ENCODE measurements at places on chromosomes 1 and 21.

GRCh38 chr1:6116137-6116536 is 64.0 kb downstream of the CHD5 start:
- DNase-seq: no peak

DNA sequence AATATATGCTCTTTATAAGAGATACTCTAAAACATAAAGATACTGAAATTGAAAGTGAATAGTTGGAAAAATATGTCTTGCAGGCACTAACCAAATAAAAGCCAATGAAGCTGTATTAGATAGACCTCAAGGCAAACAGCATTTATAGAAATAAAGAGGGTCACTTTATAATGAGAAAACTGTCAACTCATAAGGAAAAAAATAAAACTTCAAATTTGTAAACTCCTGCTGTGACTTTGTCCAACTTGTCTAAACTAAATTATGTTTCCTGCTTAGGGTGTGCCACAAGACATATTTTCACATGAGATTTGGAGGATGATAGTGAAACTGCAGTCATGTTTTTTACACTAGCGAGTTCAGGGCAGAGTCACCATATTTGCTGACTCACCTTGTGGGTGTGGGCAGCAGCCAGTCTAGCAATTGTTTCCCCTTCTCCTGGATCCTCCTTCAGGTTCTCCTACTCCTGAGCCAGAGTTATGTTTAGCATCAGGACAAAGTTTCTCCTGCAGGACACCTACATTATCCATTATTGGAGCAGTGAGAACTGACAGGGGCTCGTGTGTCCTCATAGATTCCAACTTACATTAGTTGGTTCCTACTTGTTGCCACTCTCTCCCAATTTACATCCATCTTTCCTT is 43.8 kb downstream of the CD53 start:
- DNase-seq: no peak

GRCh38 chr1:198166900-198167299 is 10.1 kb downstream of the NEK7 start:
- no peak for DNase-seq

DNA sequence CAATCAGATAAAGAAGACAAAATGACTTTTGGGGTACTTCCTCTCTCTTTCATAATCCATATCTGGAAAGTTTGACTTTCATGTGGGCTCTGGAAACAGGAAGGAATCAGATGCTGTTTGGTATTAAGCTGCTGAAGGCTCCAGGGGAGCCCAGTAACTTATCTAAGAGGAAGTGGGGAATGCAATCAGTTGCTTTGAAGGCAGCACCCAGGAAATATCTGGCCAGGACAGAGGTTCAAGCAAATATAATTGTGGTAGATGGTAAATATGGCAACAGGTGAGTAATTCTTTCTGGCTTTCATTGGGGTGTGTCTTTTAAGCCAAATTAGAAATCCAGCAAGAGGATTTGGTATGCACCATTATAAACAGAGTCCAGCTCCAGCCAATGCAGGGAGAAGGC is 44.4 kb downstream of the COLGALT2 start:
- no peak for DNase-seq

GRCh38 chr1:153341431-153341934 is 7.2 kb downstream of the PGLYRP4 start:
- no peak for DNase-seq

- DNase-seq: no peak
These were observed 1.3 kb downstream of the GIPC2 start for GRCh38 chr1:78047106-78047505.

GRCh38 chr1:29641921-29642320 is 405.6 kb downstream of the PTPRU start:
- DNase-seq: no peak

GRCh38 chr1:41726899-41727748 is 191.6 kb downstream of the HIVEP3 start:
- no peak for DNase-seq

DNA sequence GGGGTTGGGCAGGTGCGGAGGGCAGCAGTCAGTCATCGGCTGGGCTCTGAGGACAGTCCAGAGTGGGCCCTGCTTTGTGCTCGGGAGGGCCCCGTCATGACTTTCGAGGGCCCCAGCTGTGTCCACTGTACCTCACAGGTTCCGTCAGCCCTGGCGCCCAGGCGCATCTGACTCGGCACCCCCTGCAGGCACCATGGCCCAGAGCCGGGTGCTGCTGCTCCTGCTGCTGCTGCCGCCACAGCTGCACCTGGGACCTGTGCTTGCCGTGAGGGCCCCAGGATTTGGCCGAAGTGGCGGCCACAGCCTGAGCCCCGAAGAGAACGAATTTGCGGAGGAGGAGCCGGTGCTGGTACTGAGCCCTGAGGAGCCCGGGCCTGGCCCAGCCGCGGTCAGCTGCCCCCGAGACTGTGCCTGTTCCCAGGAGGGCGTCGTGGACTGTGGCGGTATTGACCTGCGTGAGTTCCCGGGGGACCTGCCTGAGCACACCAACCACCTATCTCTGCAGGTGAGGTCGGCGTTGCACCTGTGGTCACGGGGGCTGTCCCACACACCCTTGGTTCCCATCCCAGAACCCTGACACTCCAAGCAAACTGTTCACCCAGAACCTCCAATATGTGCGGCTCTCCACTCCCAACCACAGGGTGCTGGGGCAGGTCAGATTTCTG is 7.8 kb downstream of the PODN start:
- no peak for DNase-seq

GRCh38 chr1:5883129-5884048 is 108.8 kb downstream of the NPHP4 start:
- DNase-seq: no peak

- DNase-seq: peak; percentile 74
These were observed 739 bp downstream of the SMG5 start for GRCh38 chr1:156281693-156282478.

- DNase-seq: peak; percentile 26
These were observed at the start of gene JAM2 for GRCh38 chr21:25638660-25639550. TSS of gene JAM2 (plus strand) at chr21:25639258. CDS start at chr21:25639822, 564 bp downstream.

- DNase-seq: no peak
These were observed 827.1 kb upstream of the B3GALT2 start for GRCh38 chr1:194013561-194013960.

DNA sequence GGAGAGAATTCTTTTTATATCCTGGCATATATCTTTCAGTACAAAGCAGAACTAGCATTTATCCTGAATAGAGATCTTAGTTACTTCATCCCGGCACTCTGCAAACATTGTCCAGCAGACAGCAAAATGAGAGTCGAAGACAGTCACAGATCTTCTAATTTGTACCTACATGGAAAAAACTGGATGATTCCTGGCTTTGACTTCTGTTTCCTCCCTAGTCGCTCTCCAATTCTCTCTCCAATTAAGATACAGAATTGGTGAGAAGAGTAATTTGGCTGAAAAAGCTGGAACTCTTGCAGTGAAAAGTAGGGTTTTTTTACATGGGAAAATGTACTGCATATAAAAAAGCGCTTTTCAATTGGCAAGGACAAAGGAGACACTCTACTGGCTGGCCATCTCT is 151.1 kb upstream of the C8B start:
- DNase-seq: no peak

DNA sequence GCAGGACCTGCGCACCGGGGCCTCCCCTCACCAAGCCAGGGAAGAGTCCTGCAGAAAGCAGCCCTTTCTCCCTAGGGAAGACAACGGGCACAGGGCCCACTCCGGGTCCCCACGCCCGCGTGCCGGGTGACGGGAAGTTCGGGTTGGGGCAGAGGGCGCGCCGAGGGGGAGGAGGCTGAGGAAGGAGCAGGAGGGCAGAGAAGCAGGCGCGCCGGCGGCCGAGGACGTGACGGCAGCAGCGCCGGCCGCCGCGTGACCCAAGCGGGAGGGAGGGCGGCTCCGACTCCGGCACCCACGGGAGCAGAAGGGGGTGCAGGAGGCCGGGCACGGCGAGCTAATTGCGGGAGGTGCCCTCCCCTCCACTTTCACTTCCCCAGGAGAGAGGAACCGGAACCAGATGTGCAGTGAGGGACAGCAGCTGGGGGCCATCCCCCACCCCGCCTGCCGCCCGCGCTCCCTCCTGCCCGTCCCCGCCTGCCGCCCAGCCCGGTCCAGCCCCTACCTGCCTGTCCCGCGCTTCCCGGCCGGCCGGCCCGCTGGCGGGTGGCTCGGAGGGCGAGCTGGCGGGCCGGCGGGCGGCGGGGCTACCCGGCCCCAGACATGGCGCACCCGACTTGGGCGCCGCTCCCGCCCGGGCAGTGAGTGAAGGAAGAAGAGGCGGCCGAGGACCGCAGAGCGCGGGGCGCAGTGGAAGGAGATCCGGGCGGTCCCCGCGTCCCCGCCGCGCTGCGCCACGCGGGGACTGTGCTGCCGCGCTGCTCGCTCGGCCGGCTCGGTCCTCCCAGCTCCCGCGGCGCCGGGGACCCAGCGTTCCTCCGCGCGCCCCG is 510 bp downstream of the DENND4B start:
- DNase-seq: peak; percentile 47

DNA sequence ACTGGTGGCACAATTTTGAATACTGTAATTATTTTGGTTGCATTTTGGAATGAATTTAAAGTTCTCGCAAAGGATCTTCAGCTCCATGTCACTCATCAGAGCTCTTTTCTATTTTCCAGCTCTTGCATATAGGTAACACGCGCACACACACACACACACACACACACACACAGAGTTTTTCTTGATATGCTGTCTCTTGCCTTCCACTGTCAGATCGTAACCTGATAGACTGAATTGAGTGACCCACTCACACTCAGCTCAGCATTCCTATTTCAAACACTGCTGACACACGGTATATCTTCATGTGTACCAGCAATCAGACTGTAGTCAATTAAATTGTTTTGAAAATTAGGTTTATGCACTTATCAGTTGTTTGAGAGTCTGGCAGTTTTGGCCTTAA is 214.1 kb downstream of the PBX1 start:
- DNase-seq: no peak

GRCh38 chr1:203581841-203582240 is 44.8 kb upstream of the ATP2B4 start:
- DNase-seq: no peak

DNA sequence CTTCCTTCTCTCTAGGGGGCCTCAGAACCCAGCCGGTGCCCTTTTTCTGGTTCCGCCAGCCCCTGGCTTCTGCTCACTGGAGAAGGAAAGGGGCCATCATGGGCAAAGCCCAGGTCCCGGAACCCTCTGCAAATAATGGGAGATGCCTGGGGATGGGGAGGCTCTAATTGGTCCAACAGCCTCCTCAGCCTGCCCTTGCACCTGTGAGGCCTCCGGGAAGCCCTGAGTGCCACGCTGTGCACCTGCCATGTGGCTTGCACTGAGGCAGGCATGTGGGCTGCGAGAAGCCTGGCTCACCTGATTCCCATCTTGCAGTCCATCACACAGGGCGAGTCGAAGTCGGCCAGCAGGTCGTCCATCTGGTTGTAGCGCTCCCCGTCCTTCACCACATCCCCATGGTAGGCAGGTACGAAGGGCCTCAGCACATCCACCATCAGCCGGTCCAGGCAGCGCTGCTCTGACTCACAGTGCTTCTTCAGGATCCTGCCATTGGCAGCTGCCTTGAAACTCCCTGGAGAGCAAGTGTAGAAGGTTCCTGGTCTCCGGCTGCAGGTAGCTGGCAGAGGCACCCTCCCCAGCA is 92.1 kb downstream of the ITPKB start:
- no peak for DNase-seq

DNA sequence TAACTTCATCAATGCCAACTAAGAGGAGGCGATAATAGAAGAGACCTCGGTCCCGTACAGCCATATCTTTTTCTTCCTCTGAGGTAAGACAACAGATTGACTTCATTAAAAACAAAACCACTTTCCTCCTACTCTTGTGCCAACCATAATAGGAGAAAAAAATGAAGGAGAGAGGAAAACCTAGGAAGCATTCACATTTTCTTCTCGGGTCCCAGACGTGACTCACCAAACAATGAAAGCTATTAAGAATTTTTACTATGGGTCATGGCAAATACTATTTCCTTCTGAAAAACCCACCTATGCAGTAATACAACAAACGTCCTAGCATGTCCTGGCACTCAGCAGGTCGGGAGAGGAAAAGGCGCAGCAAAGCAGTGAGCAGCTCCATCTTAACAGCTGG is 8.6 kb upstream of the BCL2L15 start:
- no peak for DNase-seq

DNA sequence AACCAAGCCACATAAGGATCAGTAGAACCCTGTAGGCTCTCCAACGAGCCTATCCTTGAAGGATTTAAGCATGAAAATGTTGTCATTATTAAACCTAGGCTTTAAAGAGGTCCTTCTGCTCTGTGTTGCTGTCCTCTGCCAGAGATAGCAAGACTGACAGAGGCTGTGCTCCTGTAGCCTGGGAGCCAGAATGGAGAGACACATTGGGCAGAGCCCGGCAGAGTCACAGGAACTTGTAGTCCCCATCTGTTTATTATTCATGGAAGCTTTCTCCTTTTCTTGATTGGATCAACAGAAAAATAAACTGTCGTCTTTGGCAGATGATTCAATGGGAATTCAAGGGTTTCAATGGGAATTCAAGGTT is 19.2 kb upstream of the SLAMF1 start:
- no peak for DNase-seq

DNA sequence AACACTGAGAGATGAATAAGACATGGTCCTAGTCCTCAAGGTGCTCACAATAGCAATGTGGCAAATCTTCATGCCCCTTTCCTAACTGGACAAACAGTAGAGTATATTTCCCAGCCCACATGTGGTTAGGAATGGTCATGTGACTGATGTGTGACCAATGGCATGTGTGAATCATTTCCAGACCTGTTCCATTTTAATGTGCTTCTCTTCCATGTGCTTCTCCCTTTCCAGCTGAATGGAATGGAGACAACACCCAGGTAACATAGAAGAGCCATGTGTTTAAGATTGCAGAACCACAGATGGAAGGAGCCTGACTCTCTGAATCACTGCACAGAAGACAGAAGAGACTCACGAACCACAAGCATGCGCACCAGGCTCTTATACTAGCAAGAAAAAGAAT is 409.9 kb upstream of the NFIA start:
- no peak for DNase-seq

DNA sequence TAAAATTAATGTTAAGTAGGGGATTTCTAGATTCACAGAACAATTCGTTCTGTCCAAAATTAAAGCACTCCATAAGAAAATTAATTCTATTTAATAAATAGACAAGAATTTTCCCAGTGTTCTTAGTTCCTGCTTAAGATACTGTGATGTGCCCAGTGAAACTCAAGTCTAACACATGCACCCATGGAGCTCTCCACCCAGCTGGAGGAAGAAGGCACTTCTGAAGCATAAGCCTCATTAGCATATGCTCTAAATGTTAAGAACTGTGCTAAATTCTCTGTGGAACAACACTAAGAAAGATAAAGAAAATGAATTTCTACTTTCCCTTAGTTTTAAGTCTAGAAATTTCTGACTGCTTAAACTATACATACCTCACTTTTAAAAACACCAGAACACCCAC is 71.2 kb downstream of the TTLL7 start:
- DNase-seq: no peak

DNA sequence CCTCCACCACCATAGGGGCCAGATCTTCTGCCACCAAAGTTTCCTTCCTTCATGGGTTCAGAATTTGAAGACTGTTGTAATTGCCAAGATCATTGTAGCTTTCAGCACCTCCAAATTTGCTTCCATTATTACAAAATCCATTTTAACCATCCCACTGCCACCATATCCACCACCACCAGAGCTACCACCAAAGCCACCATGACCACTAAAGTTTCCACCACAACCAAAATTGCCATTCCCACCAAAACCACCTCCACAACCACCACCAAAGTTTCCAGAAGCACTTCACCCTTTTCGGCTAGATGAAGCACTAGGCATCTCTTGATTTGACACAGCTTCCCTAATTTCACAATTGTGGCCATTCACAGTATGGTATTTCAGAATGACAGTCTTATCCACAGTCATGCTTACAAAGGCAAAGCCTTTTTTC is 45.2 kb downstream of the SLC30A7 start:
- no peak for DNase-seq
